ENCODE measurements at places on chromosomes 13 and 19.

- no peak overlapping the region for H3K4me3 ChIP-seq
- H3K27ac ChIP-seq = no peak overlapping the region
- H3K27me3 ChIP-seq = no peaks in the 10 kb centered on the region
Observed at GRCh38 chr13:24737042-24737441, 26.9 kb upstream of the RNF17 start.

DNA sequence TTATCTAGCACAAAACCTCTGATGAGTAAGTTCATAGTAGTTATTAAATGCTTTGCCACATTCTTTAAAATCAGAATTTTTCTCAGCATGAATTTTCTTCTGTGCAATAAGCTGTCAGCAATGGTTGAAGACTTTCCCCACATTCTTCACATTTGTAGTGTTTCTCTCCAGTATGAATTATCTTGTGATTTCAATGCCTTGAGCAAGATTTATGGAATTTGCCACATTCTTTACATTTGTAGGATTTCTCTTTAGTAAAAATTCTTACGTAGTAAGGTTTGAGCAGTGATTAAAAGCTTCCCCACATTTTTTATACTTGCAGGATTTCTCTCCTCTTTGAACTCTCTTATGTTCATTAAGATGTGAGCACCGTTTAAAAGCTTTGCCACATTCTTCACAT lies 33.6 kb downstream of the ZNF682 start:
- peaks cover 66% of the 10 kb centered on the region for H3K36me3 ChIP-seq
- no peak for DNase-seq
- H3K27ac ChIP-seq = no peak overlapping the region
- no peak overlapping the region for H3K4me3 ChIP-seq
- H3K4me1 ChIP-seq = no peaks in the 10 kb centered on the region
- H3K27me3 ChIP-seq = no peaks in the 10 kb centered on the region

DNA sequence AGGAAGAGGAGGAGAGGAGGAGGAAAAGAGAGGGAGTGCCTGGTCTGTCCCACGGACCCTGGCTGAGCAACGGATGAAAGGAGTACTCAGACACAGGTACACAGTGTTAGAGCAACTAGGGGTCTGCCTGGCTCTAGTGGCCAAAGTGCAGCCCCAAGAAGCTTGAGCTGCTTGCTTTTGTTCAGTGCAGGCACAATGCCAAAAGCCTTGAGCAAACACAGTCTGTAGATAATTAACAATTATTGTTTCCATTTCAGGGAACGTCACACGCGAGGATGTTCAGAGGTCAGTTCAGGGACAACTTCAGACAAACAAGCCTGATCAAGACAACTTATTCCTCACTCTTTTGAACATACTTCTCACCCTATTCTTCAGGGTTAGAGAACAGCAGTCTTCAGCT lies 32.2 kb upstream of the ZNF726 start:
- no peak overlapping the region for H3K4me3 ChIP-seq
- H3K27me3 ChIP-seq = peaks cover 25% of the 10 kb centered on the region
- no peaks in the 10 kb centered on the region for H3K4me1 ChIP-seq
- H3K36me3 ChIP-seq = no peaks in the 10 kb centered on the region
- no peak overlapping the region for H3K27ac ChIP-seq

DNA sequence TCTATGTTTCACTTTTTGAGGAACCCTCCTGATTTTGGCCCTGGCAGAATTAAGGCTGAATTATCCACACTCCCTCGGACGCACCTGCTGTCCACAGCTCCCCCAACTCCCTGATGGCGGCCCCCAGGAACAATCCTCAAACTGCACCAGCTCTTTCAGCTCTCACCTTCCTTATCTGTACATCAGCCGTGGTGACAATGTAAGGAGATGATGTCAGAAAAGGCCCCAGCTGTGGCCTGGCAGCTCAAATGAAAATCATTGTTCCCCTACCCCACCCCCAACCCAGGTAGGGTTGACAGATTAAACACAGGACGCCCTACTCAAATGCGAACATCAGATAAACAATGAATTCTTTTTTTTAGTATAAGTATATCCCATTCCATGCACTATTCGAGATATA lies 35.0 kb upstream of the KLF2 start:
- peaks cover 26% of the 10 kb centered on the region for H3K27me3 ChIP-seq
- H3K36me3 ChIP-seq = no peaks in the 10 kb centered on the region
- H3K27ac ChIP-seq = no peak overlapping the region
- H3K4me1 ChIP-seq = peaks cover 11% of the 10 kb centered on the region
- DNase-seq = no peak

- peaks cover 59% of the 10 kb centered on the region for H3K36me3 ChIP-seq
- DNase-seq = no peak
- no peak overlapping the region for H3K27ac ChIP-seq
- H3K4me3 ChIP-seq = no peak overlapping the region
Observed at GRCh38 chr19:40033989-40034560, 22.0 kb downstream of the ZNF780B start.

GRCh38 chr13:113064534-113065405 lies 40.8 kb upstream of the F7 start:
- DNase-seq = no peak
- H3K36me3 ChIP-seq = no peaks in the 10 kb centered on the region
- H3K4me1 ChIP-seq = no peaks in the 10 kb centered on the region
- H3K4me3 ChIP-seq = no peak overlapping the region

DNA sequence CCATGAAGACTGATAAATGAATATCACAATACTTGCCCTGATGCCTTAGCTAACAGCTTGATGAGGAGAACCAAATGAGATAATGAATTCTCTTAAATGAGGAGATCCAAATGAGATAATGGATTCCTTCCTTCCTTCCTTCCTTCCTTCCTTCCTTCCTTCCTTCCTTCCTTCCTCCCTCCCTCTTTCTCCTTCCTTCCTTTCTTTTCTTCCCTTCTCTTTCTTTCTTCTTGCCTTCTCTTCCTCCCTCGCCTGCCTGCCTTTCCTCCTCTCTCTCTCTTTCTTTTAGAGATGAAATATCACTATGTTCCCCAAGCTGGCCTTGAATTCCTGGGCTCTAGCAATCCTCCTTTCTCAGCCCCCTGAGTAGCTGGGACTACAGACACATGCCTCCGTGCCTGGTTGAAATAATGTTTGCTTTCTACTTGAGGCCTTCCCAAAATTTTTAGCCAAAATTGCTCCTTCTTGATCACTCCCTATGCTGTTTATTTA lies 4.0 kb upstream of the SLAIN1 start:
- no peak overlapping the region for H3K27ac ChIP-seq
- H3K27me3 ChIP-seq = peaks cover 2% of the 10 kb centered on the region
- no peak overlapping the region for H3K4me3 ChIP-seq
- peaks cover 18% of the 10 kb centered on the region for H3K4me1 ChIP-seq

DNA sequence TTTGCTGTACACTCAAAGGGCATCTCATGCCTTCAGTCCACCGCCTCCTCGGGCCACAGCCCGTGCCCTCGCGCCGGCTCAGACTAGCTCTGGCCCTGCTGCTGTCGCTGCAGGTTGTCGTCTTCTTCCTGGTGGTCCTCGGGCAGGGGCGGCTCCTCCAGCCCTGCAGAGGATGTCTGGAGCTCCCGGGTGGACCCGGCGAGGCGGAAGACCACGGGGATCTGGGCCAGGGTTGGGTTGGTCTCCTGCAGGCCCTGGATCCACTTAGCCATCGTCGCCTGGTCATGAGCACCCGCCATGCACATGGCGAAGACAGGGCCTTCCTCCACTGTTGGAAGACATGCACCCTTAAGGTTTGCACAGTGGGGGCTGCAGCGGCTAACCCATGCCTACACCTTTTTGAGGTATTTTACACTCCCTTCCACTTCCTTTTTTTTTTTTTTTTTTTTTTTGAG lies 489 bp upstream of the ZNF653 start:
- H3K4me3 ChIP-seq = peak overlapping the region; percentile 84
- H3K4me1 ChIP-seq = peaks cover 17% of the 10 kb centered on the region
- DNase-seq = no peak

GRCh38 chr13:23969647-23970046 lies 72.3 kb upstream of the C1QTNF9B start:
- H3K27me3 ChIP-seq = no peaks in the 10 kb centered on the region
- no peak overlapping the region for H3K4me3 ChIP-seq
- H3K4me1 ChIP-seq = peaks cover 16% of the 10 kb centered on the region
- DNase-seq = no peak
- H3K36me3 ChIP-seq = no peaks in the 10 kb centered on the region

DNA sequence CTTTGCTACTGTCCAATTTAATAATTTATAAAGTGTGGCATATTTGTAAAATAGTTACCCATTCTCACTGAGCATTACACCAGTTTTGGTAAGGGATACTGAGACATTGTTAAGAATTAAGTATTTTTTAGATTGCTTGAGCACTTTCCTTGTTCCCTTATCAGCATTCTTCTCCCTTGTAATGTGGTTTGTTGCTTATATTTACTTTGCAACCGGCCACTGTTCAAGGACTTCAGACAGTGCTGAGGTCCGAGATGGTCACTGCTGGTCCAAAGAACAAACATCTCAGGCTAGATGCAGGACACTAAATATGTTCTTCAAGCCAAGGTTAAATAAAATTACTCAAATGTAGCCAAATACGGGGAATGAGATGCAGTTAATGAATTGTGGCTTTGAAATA lies 161.4 kb downstream of the TM9SF2 start:
- H3K4me1 ChIP-seq = peaks cover 18% of the 10 kb centered on the region
- no peaks in the 10 kb centered on the region for H3K27me3 ChIP-seq
- no peak for DNase-seq
- no peak overlapping the region for H3K27ac ChIP-seq
- no peak overlapping the region for H3K4me3 ChIP-seq

DNA sequence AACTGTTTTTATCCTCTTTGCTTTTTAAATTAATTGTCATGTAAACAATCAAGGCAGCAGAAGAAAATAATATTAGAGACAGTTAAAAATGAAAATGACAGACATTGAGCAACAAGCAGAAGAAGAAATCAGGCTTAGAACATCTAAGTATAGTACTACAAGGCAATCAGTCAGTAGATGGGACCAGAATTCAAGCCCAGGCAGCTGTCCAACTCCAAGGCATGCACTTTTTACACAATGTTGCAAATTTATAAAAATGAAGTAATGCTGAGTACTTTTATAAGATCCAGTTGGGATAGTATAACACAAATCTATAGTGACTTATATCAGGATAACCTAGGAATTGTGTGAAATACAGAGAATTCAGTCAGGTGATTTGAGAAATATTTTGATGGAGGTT lies 2815.8 kb downstream of the PCDH9 start:
- no peaks in the 10 kb centered on the region for H3K4me1 ChIP-seq
- no peak for DNase-seq
- H3K36me3 ChIP-seq = no peaks in the 10 kb centered on the region
- no peak overlapping the region for H3K4me3 ChIP-seq
- H3K27me3 ChIP-seq = no peaks in the 10 kb centered on the region
- no peak overlapping the region for H3K27ac ChIP-seq

DNA sequence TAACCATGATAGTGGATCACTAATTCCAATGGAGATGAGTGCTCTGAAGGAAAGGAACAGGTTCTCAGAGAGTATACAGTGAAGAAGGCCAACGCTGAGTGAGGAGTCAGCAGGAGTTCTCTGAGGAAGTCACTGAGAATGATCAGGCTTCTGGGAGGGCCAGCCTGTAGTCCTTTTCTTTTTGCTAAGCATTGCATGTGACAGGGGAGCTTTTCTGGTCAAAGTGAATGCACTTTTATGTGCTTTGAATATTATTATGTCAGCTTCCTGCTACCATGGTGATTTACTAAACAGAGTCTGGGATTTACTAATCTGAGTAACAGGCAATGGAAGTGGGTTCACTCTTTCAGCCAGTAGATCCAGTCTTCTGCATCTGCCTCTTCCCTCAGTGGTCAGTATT lies 81.1 kb upstream of the SERP2 start:
- H3K27me3 ChIP-seq = no peaks in the 10 kb centered on the region
- H3K4me1 ChIP-seq = peaks cover 21% of the 10 kb centered on the region
- H3K27ac ChIP-seq = no peak overlapping the region
- H3K4me3 ChIP-seq = no peak overlapping the region
- no peaks in the 10 kb centered on the region for H3K36me3 ChIP-seq

GRCh38 chr19:41175801-41176777 lies 16.9 kb upstream of the CYP2S1 start:
- peak; percentile 30 for DNase-seq
- no peaks in the 10 kb centered on the region for H3K36me3 ChIP-seq
- no peaks in the 10 kb centered on the region for H3K27me3 ChIP-seq
- peaks cover 12% of the 10 kb centered on the region for H3K4me1 ChIP-seq
- peak overlapping the region; percentile 9 for H3K27ac ChIP-seq
- no peak overlapping the region for H3K4me3 ChIP-seq

- DNase-seq = no peak
- H3K36me3 ChIP-seq = peaks cover 9% of the 10 kb centered on the region
- no peaks in the 10 kb centered on the region for H3K27me3 ChIP-seq
- H3K4me3 ChIP-seq = no peak overlapping the region
Observed at GRCh38 chr19:42363614-42364346, 26.3 kb downstream of the CNFN start.

DNA sequence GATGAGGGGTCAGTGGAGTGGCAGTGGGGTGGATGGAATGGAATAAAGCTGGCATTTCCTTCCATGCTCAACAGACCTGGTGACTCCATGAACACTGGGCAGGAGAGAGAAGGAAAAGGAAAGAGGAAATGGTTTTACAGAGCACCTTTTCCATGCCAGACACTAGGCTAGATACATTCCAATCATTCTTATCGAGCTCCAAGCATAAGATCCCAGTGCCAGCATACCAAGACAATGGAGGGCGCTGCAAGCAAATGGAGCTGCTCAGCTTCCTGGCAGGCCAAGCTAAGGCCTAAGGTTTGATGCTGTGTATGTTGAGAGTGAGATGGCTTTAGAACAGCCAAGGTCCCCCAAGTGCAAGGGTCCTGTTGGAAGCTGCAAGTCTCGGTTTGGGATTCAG lies 113.2 kb downstream of the HSPH1 start:
- no peaks in the 10 kb centered on the region for H3K36me3 ChIP-seq
- peaks cover 43% of the 10 kb centered on the region for H3K4me1 ChIP-seq
- no peak for DNase-seq
- H3K4me3 ChIP-seq = no peak overlapping the region

- DNase-seq = no peak
- H3K4me1 ChIP-seq = peaks cover 4% of the 10 kb centered on the region
- H3K27ac ChIP-seq = no peak overlapping the region
- H3K27me3 ChIP-seq = no peaks in the 10 kb centered on the region
Observed at GRCh38 chr13:93955904-93956303, 523.6 kb downstream of the DCT start.

- no peaks in the 10 kb centered on the region for H3K27me3 ChIP-seq
- no peak for DNase-seq
- H3K4me3 ChIP-seq = no peak overlapping the region
- peaks cover 75% of the 10 kb centered on the region for H3K4me1 ChIP-seq
Observed at GRCh38 chr13:74056801-74057542, 77.2 kb downstream of the KLF12 start.

GRCh38 chr13:33352041-33352440 lies 66.5 kb upstream of the STARD13 start:
- no peak for DNase-seq
- peaks cover 56% of the 10 kb centered on the region for H3K27me3 ChIP-seq
- no peak overlapping the region for H3K4me3 ChIP-seq
- no peak overlapping the region for H3K27ac ChIP-seq
- H3K36me3 ChIP-seq = no peaks in the 10 kb centered on the region

GRCh38 chr19:20237773-20238623 lies 71.0 kb downstream of the ZNF486 start:
- DNase-seq = peak; percentile 87
- H3K36me3 ChIP-seq = peaks cover 37% of the 10 kb centered on the region
- H3K27ac ChIP-seq = peak overlapping the region; percentile 85
- no peaks in the 10 kb centered on the region for H3K27me3 ChIP-seq
